ENCODE measurements at places on chromosomes 7 and 10.
A peak's percentile ranks its signal among the peaks of the same experiment; 100 is the strongest.

DNA sequence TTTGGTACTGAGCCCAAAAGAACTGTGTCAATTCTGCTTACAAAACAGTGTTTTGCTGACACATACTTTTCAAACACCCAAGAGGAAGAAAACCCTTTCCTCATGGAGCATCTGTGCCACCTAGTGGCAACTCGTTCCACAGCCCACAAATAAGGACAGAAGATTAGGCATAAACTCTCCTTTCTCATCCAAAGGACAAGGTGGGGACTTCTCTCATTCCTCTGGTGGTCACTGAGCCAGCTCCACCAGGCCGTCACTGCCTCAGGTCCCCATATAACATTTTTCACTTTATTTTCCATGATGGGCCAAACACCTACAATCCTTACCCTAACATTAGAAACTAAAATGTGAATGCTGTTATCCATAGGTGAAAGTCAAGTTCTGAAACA lies 76.9 kb downstream of the RNF216 start:
- peak; percentile 61 for DNase-seq

- no peak for DNase-seq
These were observed 11.3 kb upstream of the ATXN7L1 start for GRCh38 chr7:105887569-105888189.

DNA sequence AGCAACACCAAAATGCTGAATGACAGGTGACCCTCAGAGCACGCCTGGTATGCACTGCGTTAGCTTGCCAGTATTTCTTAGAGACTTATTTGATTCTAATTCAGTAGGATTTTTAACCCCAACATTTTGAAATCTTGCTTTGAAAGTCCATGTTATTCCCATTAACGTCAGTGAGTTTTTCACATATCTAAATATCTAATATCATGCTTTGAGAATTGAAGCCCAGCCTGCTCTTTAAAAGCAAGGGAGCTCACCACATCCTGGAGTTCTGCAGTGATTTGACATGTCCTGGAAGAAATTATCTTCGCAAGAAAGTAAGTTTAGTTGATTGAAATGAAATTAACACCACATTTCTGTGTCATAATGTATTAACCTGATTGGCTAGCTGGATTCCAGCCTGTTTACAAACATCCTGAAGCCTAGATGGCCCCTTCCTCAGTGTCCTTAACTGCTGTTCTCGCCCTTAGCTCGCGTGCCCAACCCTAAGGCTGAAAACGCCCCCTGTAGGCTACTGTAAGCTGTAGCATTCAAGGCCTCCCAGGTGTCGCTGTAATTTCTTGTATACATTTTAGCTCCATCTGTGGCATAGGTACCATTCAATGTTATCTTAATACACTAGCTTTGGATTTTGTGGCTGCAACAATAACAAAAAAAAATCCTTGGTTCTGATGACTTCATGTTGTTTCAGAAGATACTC lies 191.5 kb downstream of the MGMT start:
- no peak for DNase-seq

- DNase-seq, result no peak
These were observed 99.9 kb downstream of the SUGCT start for GRCh38 chr7:40234666-40235065.

- no peak for DNase-seq
These were observed 218.1 kb downstream of the CELF2 start for GRCh38 chr10:11235771-11236170.

DNA sequence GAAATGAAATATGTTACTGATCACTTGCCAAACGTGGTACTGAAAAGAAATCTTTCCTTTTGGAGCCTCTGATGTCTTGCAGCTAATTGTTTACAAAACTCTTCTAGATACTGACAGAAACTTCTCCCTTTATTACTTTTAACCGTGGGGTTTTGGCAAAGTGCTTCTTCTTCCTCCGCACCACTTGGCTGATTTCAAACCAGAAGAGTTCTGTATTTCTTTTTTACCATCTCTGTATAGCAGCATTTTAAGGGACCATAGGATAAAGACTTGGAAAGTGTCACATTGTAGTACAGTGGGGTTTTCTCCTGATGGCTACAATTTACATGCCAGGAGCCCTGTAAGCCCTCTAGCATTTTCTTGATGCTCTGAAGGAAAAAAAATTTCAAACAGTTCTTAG lies 21.9 kb upstream of the CREB5 start:
- DNase-seq, result no peak

DNA sequence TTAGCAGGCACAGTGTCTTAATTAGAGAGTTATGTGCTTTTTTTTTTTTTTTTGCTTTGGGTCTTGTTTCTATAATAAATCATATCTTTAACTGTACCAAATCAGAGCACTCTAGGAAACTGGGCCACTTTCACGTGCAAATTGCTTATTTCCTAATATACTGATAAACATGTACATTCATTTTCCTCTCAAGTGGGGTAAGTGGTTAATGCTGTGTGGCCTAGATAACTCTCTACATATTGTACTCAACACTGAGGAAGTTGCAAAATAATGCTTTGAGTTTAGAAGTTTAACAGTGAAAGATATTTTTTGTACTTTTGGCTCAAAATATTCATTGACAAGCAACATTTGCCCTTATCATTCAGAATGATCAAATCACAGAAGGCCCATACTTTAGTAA lies 115.9 kb upstream of the IFRD1 start:
- no peak for DNase-seq

- no peak for DNase-seq
These were observed 3.1 kb upstream of the ADAM12 start for GRCh38 chr10:126391192-126391885.

GRCh38 chr7:22213081-22213480 lies 143.9 kb downstream of the RAPGEF5 start:
- DNase-seq, result no peak

DNA sequence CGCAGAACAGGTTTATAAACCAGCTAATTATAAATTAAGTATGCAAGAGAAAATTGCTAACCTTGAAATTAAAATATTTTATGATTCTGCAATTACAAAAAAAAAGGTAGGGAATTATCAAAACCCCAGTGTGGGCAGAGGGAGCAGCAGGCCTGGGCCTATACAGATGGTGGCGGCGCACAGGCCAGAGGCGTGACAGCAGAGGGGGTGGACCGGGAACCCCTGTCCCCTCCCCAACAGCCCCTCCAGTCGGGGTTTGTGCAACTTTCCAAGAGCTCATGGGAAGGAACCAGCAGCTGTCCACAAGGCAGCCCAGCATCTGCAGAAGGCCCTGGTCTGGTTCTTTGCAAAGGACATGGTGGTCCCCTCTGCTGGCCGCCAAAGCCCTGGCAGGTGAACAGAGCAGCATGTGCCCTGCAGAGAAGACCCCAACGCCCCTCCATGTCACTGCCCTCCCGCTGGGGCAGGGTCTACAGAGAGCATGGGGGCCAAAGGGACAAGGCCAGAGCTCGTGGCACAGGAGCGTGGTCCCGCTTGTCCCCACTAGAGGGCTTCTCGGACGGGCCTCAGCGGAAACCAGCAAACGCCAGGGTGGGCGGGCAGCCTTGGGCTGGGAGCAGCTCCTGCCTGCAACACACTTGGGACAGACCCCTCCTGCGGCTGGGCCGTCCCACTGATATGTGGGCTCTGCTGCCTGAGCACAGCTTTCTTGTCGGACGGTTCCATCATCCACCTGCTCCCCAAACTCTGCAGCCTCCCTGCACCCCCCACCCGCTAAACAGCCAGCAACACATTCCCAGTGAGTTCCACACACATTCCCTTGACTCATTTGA lies 75.1 kb downstream of the EBF3 start:
- peak; percentile 14 for DNase-seq

DNA sequence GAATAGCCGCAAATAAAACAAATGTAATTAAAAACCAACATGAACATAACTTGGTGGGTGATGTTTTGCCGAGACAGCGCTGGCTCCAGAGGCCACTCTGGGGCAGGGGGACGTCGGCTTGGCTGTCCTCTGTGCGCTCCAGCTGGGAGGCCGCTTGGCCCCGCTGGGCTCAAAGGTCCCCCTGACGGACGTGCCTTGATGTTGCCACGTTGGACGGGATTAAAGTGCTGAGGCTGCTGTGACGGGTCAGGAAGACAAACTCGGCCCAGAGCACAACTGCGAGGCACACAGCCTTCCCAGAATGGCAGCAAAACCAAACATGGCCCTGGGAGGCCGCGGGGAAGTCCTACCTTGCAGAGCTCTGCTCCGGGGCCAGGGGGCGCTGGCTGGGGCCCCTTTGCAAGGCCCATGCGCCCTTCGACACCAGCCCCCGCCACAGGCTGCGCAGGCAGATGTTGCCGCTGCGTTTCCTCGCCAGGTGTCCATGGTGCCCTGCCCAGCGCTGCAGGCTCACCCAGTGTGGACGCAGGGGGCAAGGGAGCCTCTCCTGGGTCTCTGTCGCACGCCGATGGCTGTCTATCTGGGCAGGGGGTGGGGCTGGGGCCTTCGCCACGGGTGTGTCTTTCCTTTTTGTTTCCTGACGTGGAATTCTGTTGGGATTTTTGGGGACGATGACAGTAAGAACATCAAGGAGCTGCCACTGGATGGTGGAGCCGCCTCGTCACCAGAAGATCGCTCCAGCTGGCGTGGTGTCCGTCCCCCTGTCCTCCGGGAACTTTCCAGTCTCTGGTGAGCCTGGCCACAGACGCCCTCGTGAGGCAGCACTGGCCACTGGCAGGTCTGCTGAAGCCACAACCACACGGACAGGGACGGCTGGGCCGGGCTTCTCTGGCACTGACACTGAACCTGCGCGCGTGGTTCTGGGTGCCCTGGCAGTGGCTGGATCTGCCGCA lies 99.6 kb upstream of the DIP2C start:
- no peak for DNase-seq

DNA sequence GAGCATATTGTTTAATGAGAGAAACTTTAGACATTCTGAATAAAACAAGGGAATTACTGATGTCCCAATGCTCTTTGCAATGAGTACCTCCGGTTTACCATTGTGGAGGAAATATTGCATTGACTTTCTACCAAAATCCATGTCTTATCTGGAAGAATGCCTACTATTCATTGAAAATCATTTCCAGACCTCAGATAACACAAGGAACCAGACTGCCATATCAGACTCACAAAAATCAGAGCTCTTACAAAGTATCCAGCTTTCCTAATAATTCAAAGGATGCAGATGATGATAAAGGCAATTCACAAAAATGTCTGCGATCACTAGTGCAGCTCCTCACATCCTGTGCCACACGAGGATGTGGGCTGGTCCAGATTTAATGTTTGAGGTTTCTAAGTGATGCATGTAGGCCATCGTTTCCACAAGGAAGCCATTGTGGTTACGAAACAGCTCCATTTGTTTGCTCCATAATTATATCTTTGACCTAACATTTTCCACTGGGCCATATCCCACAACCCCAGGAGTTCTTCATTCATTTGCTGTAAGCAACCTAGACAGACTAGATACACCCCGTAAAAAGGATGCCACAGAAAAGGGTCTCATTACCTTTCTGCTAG lies 831.1 kb upstream of the C7orf33 start:
- no peak for DNase-seq

DNA sequence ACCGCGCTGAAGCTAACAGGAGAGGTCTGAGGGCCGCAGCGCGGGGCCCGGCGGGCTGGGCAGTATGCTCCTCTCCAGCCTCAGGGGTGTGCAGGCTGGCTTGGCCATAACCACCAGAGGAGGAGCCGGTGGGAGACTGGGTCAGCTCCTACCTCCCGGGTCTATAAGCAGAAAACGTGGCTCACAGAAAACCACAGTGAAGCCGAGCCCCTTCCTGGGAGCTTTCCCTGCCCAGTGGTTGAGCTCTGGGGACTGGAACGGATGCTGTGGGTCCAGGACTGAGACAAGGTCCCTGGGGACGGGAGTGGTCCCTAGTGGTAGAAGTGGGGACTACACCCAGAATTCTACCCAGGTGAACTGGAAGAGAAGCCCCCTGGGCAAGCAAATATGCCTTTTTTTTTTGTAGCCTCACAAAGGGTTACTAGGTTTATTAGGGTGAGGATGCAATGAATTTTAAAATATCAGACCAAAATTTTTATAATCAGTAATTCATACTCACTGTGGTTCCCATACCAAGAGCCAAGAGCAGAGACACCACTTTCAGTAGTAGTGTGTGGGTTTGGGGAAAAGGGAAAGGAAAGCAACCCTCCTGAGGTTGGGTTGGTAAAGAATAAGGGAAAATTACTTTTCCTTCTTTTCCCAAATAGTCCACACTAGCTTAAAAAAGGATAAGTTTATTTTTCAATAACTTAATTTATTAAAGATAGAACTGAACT lies 67.9 kb upstream of the PRKCQ start:
- peak; percentile 60 for DNase-seq

- peak; percentile 70 for DNase-seq
These were observed 14.6 kb downstream of the PALS2 start for GRCh38 chr7:24587853-24588252.

DNA sequence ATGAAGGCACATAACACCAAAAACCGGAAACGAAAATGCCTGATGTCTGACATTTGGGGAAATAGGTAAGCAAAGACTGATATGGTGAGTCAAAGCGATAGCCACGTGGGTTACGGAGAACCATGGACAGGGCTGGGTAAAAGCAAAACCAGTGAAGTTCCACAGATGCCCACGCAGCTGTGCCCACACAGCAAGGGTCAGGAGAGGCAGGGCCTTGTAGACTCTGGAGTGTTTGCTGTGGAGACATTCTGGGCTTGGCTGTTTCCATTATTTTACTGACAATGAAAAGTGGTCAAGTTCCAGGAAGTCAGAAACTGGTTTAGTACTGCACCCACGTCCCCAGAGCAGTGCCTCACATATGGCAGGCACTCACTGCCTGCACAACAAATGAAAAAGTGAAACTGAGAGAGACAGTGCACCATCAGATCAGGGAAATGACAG lies 148.7 kb downstream of the ZMYND11 start:
- DNase-seq, result no peak

- no peak for DNase-seq
These were observed 38.5 kb upstream of the ZNRF2 start for GRCh38 chr7:30245913-30246312.

DNA sequence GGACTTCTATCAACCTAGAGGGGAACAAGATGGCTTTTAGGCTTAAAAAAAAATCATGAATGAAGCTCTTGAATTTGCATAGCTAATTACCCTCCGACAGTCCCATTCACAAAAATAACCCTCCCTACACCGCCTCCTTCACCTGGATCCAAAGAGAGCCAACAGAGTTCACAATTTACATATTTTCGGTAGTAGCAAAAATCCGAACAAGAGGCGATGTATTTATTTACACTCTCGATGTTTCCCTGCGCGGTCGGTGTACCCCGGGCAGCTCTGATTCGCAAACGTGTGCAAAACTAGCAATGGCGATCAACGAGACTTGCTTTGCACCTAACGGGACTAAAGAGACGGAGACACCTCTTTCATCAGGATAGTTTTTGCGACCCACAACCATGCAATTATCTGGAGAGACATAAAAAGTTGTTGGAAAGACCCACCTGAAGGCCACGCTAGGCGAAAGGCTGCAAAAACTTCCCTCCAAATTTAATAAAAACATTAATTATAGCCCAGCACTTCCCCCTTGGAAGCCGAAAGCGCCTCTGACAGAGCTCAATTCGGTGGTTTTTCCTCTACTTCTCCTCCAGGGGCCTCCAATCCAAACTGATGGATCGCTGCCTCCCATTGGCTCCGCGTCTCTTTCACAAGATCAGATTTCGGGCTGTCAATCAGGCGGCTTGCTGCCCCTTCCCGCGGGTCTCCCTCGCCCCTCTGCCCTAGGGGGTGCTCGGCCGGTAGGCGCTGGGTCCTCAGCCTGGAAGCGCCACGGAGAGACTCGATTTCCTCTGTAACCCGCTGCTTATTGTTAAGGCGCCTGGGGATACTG lies at the start of gene ETV1:
ETV1 (minus strand) TSS at position 541 of the 823 bp plus-strand sequence. CDS start 614 bp downstream, outside the sequence.
- no peak for DNase-seq
